ENCODE measurements at places on chromosomes 12 and 14.
A peak's percentile ranks its signal among the peaks of the same experiment; 100 is the strongest.

GRCh38 chr14:65972346-65972870, 513.8 kb upstream of the CCDC196 start:
- DNase-seq, result no peak

DNA sequence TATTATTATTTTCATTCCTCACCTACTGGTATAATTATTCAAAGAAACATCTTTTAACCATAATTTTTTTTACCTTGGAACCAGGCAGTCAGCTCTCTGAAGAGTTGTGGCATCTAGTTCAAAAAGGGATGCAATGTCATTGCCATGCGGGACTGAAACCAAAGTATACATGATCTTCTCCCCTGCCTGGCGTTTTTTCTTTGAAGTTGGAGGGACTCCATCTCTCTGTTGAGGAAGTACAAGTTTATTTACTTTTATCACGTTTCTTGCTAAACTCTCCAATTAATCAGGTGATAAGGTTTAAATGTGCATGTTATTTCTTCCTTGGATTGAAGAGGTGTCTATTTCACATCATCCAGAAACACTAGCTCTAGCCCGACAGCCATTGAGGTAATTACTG, 146.6 kb downstream of the ITPR2 start:
- DNase-seq, result no peak

DNA sequence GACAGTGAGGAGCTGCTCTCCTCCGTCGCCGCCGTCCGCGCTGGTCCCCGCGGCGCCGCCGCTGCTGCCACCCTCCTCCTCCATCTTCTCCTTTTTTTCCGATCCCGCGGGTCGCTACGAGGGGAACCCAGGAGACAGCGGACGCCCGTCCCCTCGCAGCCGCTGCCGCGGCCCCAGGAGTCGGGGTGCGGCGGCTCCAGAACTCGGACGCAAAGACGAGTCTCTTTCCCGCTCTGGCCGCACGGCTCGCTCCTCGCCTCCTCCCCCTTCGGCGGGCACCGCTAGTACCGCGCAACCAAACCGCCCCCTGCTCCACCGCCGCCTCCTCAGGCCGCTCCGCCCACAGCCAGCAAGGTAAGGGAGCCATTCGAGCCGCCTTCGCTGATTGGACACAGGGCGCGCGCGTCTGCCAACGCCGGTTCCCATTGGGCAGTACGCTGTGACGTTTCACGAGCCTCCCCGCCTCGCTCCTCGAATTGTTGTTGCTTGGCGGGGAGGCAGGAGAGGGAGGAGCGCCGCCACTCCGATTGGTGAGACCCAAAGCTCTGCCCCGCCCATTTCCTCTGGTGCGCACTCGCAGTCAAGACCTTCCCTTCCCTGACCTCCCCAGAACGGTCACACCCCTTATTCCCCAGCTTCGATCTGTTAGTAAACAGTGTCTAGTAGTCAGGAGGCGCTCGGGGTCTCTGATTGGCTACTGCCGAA, at the start of gene RPS6KA5:
Gene RPS6KA5, minus strand, starts transcription at position 291 of the 705 bp plus-strand sequence. Its CDS starts 207 bp downstream, at position 84.
- DNase-seq, result peak; percentile 100

DNA sequence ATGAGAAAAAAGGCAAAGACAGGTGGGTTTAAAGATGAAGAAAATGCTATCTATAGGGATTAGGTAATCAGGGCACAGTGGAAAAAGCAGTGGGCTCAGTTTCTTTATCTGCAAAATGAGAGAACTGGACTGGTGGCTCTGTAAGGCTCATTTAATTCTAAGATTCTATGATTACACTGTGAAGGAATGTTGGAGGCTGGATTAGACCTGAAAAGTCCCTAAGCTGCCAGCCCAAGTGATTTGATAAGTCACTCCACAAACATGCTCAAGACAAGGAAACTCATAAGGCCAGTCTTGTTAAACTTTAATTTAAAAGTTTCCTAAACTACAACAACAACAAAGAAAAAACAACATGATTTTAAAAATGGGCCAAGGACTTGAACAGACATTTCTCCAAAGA, 75.1 kb downstream of the DCAF5 start:
- DNase-seq, result no peak

GRCh38 chr14:34059925-34060650, 109.2 kb upstream of the EGLN3 start:
- peak; percentile 86 for DNase-seq

- no peak for DNase-seq
Measured at GRCh38 chr12:67520606-67521005, 127.9 kb upstream of the DYRK2 start.

GRCh38 chr12:107761502-107761904, 566 bp upstream of the PRDM4 start:
- DNase-seq, result no peak

DNA sequence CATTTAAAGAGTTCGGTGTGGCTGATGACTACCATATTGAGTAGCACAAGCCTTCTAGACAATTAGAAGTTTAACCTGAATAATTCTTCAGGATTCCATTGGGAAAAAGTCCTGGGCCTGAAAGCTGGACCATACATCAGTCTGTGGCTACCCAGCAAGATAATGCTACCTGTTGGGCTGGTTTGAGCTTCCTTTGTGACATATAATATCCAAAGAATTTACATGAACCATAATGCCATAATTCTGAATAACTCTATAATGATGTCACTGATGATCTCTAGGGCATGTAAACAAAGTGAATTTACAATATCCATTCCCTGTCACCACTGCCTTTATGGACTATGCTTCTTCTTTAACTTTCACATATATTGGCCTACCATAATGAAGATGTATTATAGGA, 3.8 kb upstream of the YBX3 start:
- no peak for DNase-seq

GRCh38 chr14:52922656-52923055, 28.2 kb downstream of the FERMT2 start:
- no peak for DNase-seq
